IPS DF 6.9 (cell line): ENCODE measurements at places on chromosomes 13 and 19.

- DNase-seq = no peak
Measured at GRCh38 chr13:49357694-49358093, 86.2 kb downstream of the CAB39L start.

DNA sequence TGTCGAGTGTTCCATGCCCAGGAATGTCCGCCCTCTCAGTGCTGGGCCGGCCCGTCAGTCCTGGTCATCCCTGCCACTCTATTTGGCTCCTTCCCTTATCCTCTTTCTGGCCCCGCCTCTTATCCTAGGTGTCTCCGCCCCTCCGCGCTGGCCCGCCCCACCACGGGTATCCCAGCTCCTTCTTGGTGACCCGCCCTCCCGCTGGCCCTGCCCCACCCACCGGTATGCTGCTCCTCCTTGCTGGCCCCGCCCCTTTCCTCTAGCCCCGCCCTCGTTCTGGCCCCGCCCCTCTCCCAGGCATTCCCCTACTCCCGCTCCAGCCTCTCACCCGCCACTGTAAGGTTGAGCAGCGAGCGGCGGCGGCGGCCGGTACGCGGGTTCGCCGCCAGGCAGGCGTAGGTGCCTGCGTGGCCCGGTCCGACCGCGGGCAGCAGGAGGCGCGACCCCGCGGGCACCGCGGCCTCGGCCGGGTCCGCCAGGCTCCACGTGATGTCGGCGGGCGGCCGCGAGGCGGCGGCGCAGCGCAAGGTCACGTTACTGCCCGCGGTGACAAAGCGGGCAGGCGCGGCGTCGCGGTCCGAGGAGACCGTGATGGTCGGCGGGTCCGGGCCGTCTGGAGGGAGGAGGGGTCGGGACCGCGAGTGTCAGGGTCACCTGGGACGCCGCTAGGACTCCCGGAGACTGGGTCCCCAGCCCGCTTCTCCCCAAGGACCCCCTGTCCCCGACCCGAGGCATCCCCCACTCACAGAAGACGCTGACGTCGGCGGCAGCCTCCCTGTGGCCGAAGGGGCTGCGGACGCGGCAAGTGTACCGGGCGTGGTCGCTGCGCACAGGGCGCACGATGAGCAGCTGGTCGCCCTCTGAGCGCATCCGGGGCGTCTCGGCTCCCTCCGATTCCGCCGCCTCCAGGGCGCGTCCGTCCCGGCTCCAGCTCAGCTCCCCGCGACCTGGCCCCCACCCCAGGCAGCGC lies 2.0 kb downstream of the VSIG10L start:
- DNase-seq = no peak

GRCh38 chr19:991174-991931 lies 7.2 kb downstream of the WDR18 start:
- DNase-seq = no peak

- DNase-seq = no peak
Measured at GRCh38 chr13:102799426-102800144, 666 bp downstream of the BIVM start.

- DNase-seq = no peak
Measured at GRCh38 chr13:66659286-66659685, 570.9 kb downstream of the PCDH9 start.

DNA sequence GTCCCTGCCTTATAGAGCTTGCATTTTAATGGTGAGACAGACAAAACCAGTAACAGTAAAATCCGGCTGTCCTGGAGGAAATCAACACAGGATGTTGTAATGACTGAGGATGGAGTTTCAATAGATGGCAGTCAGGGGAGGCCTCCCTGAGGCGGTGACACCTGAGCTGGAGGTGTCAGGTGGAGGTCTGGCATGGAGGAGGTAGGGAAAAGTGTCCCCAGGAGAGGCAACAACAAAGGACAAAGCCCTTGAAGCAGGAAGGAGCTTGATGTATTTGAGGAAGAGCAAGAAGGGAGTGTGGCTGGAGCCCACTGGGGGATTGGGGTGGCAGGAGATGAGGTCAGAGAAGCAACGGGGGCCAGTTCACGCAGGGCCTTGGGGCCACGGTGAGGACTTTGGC lies 7.8 kb downstream of the GRIN2D start:
- no peak for DNase-seq

GRCh38 chr19:30423481-30423880 lies 51.3 kb downstream of the ZNF536 start:
- no peak for DNase-seq

DNA sequence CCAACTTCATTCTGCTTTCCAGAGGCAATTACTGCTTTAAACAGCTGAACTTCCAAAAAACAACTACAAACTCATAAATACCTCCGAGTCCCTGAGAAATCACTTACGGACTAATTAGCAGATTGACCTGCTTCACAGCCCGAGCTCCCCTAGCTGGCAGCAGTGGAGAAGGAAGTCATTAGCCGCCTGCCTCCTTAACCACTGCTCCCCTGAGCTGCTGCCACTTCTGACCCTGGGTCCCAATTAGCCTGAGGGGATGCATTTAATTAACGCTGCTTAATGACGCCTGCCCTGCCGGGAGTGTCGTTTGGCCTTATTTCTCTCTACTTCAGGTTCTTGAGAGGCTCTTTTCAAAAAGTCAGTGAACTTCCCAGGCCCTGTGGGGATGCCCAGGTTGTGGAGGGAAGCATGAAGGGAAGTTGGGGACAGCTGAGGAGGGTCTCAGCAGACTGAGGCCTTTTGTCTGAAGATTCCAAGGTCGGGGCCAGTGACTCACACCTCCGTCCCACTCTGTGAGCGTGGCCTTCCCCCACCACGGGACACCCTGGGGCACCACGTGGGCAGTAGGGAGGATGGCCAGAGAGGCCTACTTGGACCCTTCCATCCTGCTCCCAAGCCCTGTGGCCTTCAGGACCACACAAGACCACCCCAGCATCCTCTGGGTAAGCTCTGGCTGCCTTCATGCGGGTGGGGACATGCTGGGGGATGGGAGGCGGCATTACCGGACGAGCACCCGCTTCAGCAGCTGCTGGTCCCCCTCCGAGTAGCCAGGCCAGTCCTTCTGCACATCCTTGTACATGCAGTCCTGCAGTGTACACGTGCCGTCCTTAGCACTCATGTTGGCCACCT lies 19.8 kb upstream of the ISYNA1 start:
- no peak for DNase-seq

- no peak for DNase-seq
Measured at GRCh38 chr19:50658441-50659317, 9.4 kb downstream of the C19orf81 start.

GRCh38 chr13:81377921-81378320 lies 1037.0 kb upstream of the SPRY2 start:
- DNase-seq = no peak
